Activated CD8-positive, alpha-beta memory T cell treated with anti-CD3 and anti-CD28 coated beads for 1 hour (primary cell): ENCODE measurements at places on chromosomes 16 and 17.

DNA sequence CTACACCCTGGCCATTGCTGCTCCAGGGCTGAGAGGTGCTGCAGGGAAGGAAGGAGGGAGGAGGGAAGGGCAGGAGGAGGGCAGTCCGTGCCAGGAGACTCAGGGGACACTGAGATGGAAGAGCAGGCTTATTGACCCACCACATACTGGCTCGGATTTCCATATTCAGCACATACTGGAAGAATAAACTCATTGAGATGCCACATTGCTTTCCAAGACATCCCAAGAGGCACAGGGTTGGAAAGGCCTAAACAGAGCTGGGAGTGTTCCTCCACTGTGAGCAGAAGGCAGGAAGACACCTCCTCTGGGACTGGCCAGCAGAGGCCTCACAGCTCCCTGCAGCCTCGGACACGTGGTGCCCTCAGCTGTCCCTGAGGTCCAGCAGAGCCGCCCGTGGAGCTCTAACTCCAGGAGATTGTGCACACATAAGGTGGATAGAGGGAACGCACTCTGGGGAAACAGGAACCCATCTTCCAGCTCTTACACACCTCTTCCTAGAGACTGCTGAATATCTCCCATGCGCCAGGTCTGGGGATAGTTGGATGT is 17.4 kb downstream of the CCDC182 start:
- DNase-seq, result no peak

DNA sequence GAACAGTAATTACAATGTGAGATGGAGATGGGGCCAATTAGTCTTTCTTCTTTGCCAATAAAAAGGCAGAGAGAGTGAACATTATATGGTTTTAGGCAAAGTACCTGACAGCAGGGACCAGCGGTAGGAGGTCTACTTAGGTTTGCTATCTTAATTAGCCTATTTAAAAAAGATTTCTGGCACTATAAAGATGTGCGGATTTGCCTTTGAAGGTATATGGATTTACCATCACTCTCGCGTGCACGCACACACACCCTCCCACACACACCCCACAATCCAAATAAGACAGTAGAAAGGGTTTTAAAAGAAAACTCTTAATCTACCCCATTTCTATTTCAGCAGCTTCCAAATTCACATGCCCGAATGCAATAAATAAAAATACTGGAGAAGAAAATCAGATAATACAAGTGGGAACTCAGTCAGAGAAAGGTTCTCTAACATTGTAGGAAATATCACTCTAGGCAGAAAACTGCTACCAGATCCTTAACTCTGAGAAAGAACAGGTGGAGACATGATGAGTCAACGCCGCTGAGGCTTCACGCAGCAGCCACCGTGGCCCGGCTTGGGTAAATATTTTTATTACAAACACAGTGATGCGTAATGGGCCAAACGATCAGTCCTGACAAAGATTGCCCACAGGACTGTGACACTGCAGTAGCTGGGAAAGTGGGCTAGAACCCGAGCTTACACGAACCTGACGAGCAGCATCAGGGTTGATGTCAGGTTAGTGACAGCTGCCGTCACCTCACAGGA is 66.6 kb upstream of the AXIN2 start:
- DNase-seq, result no peak

DNA sequence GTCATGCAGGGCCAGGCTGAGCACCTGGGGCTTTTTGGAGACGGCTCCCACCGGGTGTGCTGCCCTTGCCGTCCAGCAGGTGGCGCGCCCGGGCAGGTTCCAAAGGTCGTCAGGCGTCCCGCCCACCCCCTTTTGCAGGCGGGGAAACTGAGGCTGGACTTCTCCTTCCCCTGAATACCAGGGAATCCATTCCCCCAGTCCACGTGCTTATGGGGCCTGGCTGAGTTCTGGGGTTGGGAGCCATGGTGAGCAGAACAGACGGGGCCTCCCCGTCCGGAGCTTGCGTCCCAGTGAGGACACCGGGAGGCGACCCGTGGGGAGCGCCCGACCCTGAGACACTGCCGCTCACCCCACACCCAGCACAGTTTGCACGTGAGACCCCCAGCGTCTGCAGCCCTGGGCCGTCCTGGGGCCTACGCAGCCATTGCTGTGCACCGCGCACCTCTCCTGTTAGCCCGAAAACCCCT is 51.8 kb upstream of the JPH3 start:
- DNase-seq, result peak; percentile 49

DNA sequence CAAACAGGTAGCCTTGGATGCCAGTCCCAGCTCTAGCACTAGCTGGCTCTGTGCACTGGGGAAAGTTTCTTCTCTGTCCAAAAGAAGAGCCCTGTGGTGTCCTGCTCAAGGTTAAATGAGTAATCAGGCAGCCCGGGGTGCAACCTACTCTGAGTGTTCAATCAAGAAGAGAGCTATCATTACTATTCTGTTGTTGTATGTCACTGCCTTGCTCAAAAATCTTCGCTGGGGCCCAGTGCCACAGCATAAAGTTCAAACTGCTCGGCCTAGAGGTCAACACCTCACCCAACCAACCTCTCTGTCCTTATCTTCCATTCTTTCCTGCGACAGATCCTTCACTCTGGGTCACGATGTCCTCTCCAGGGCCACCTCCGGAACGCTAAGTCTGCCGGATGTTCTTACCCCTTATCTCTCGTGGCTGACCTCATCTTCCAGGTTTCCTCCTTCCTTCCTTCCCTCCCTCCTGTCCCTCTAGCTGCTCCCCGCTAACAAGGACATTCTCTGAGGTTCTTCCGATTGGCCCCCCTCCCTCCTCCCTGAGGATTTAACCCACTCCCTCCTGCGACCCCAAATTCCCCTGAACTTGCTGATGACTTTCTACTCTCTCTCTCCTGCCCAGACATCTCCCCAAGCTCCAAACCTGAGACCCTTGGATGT is 4.4 kb downstream of the FDXR start:
- DNase-seq, result no peak

DNA sequence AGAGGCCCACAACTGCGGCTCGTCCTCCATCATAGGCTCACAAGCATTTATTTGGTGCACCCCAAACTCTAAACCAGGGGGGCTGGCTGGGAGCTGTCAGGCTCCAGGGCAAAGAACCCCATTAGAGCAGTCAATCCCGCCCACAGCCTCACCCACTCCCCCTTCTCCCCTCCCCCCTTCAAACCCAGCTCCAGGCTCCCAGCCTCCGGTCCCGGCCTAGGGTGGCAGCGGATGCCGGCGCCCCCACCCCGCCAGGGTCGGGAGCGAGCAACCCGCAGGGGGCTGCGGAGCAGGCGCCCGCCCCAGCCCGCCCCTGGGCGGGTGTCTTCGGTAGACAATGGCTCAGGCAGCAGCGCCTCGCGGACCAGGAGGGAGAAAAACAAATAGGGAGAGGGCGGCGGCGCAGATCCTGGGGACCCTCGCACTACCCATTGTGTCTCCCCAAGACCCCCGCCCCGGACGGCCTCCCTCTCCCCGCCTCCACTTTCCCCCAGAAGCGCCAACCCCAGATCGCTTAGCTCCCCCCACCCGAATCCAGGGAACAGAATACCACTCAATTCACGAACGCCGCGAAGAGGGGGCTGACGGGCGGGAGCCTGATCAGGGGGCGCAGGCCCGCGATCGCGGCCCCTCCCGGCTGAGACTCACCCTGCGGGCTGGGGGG is 572 bp downstream of the FAM171A2 start:
- no peak for DNase-seq

GRCh38 chr17:12592941-12593340 is 72.7 kb upstream of the MYOCD start:
- DNase-seq, result no peak

GRCh38 chr16:19118938-19119431 is 5.2 kb downstream of the ITPRIPL2 start:
- no peak for DNase-seq

DNA sequence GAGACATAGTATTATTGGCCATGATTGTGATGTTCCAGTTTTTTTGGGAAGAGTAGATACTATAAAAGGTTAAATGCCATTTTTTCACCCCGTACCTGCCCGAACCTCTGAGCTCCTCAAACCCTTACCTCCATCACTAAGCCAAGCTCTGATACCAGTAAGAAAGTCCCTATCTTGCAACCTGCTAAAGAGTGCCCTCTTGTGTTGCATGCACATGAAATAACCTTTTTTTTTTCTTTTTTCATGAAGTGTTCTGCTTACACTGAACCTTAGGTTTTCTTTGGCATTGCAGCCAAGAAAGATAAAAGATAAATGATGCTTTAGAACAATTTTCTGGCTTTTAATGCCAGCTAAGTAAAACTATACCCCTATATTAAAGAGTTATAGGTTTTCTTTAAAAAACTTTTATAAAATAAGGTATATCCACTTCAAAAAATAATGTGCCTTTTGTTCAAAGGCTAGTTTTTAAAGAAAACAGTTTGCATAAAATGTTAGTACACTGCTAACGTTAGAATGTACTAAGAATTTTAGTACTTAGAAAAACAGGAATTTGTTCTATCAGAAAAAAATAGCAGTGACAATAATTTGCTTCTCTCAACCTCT is 295.3 kb upstream of the PMFBP1 start:
- DNase-seq, result no peak

GRCh38 chr16:58109330-58109729 is 19.9 kb downstream of the CFAP20 start:
- no peak for DNase-seq

DNA sequence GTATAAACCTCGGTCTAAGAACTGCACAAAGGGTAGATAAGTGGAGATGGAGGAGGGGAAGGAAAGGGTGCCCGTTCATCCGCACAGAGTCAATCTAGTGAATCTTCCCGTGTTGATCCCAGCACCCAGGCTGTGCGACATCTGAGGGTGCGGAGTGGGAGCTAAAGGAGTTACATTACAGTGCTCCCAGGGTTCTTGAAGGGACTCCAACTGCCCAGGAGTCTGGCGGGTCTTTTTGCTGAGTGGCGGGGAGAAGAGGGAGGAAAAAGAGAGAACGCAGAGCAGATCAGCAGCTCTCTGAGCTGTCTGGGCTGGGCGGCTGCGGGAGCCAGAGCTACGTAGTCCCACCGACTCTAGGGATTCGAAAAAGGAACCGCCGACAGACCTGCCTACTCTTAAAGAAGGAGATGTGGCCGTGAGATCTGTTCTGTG is 1.6 kb upstream of the CA10 start:
- DNase-seq, result no peak

GRCh38 chr16:50945171-50945570 is 203.3 kb downstream of the CYLD start:
- DNase-seq, result no peak

GRCh38 chr16:1812732-1813163 is 13.9 kb downstream of the HAGH start:
- no peak for DNase-seq

- no peak for DNase-seq
These were observed 7.7 kb downstream of the CCL3L1 start for GRCh38 chr17:36188891-36189306.

- no peak for DNase-seq
These were observed 74.4 kb downstream of the COX10 start for GRCh38 chr17:14143688-14144087.

DNA sequence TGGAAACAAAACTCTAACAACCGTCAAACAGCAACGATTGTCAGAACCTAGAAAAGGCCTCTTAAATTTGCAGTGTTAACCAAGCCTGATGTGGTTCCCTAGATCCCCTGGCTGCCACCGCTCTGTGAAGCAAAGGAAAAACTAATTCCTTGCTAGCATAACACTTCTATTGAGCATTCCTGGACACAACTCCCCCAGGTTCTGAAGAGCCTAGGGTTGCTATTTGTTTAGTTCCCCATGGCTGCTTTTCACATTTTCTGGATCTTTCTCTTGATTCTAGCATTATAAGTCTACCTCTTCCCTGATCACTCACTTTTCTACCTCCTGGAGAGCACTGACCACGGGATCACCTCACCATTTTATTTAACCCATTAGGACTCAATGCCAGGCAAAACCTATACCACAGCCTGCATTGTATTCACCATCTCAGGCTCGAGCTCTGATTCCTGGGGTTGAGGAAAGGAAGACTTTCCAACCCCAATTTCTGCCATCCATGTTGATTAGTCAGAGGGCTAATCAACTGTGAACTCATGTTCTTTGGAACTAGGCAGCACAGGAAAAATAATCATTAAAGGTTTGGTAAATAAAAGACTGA is 692 bp upstream of the KCNJ16 start:
- DNase-seq, result no peak

DNA sequence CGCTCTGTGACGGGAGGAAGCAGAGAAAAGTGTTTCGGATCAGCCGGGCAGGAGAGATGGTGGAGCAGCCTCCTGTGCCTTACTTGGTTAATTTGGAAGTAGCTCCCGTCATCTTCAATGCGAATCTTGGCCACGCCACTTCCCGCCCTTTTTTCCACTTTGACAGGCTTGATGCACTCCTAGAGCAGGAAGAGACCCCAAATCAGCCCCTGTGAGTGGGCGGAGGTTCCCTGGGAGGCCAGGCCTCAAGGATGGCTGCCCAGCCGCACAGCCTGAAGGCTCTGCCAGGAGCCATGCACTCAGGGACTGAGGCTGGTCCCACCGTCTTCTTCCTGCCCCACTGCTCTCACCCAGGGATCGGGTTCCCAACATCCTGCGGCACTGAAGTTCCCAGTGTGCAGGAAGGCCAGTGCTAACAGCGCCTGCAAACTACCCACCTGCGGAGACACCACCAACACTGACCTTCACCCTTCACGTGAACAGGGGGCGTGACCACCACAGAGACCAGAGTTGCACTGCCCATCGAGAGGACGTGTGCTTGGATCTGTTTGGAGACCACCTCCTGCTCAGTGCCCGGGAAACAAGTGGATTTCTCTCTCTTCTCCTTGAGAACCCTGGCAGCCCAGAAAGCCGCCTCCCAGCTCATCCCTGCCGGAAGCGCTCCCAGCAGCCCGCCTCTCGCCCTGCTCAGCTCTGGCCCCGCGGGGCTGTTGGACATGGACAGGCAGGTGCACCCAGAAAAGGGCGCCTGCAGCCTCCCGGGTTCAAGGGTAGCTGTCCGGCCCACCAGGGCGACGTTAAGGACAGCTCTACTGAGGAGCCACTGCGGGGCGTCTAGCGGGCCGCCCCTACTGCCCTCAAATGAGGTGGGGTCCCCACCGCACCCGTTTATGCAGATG is 988 bp downstream of the CIAO3 start:
- DNase-seq, result no peak

DNA sequence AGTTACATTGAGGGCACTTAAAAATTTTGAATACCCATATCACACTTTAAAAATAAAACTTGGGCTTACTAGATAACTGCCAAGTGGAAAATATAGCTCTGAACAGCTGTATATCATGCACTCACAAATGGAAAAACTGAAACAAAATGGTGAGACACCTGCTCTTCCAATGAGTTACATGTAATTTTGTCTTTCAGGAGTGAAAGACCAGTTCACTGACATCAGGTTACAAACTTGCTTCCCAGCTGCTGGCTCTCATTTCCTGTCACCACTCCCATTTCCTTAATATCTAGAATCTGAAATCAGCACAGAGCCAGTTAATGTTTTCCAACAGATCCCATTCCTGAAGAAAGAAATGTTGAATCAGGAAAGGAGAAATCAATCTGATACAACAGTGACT is 10.8 kb downstream of the CSNK2A2 start:
- DNase-seq, result no peak
